ENCODE measurements at places on chromosomes 5 and 9. TPM values are rescaled to one million over a fixed set of nuclear protein-coding genes. Genes with fewer than 3 reads are reported as not detected.

DNA sequence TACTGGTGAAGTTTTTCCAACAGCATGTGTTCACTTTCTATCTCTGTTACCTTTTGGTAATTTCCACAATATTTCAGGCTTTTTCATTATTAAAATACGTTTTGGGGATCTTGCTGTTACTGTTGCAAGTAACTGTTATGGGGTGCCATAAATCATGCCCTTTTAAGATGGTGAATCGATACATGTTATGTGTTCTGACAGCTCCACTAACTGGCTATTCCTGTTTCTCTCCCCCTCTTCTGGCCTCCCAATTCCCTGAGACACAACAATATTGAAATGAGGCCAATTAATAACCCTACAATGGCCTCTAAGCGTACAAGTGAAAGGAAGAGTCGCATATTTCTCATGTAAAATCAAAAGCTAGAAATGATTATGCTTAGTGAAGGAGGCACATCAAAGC is 13.1 kb upstream of the MSH3 start:
- no peak for DNase-seq

- no peak for DNase-seq
These were observed 110.8 kb downstream of the PCSK1 start for GRCh38 chr5:96322217-96322616.

The ADAMTS13 gene
- total RNA-seq = 3.2 TPM

DNA sequence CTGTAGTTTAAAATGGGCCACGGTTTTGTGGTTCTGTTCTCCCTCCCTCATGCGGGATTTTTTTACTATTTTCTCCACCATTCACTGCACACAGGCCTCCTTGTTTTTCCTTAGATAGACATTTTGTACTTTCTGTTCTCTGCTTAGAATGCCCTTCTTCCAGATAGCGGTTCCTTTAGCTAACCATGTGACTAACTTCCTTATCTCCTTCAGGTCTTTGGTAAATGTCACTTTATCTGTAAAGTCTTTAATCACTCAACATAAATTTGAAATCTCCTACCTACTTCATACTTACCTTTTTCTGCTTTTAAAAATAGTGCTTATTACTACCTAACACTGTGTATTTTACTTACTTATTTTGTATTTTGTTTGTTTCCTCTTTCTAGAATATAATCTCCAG is 15.0 kb downstream of the FER start:
- DNase-seq = no peak

DNA sequence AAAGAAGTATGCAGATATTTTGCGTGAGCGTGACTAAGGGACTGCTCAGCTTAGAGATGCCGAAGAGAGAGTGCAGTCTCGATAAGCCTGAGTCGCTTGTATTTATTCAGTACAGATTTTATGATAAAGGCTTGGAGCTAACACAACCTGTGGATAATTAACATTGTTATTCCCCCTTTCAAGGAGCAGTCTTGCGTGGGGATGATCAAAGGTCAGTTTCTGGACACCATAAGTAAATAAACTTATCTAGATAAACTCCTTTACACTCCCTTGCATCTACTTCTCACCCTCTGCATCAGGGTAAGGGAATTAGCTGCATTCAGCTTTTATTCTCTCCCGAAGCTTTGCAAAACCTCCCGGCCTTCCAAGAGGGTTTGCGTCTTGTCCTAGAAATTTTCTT is 357.8 kb upstream of the ST8SIA4 start:
- DNase-seq = no peak

The MSX2 gene
- 10.9 TPM for total RNA-seq

- DNase-seq = no peak
These were observed 71.5 kb downstream of the IL6ST start for GRCh38 chr5:55923177-55923771.

DNA sequence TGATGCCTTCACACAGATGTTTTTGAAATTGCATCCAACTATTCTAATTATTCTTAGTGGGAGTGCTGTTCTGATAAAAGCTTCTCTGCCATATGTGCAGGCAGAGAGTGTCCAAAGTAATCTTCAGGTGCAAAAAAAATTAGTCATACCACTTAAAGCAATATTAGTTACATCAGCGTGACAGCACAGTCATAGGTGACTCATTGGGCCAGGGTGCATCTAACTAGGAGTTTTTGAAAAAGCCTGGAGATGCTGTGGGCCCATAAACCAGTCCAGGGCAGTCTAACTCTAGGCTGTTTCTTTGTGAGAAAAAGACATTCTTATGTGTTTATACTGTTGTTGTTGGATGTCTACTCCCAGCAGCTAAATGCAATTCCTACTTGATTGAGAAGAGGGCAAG is 33.0 kb upstream of the C6 start:
- no peak for DNase-seq
